ENCODE measurements at places on chromosomes 5 and 9.

- no peak for DNase-seq
Observed at GRCh38 chr9:132983491-132984201, 5.2 kb downstream of the GFI1B start.

- DNase-seq: peak; percentile 80
Observed at GRCh38 chr9:17810728-17811571, 232.1 kb downstream of the SH3GL2 start.

GRCh38 chr9:99162759-99163364 is 57.9 kb downstream of the TGFBR1 start:
- DNase-seq: peak; percentile 67

GRCh38 chr9:114155263-114155994 is at the start of gene COL27A1:
TSS of gene COL27A1 (plus strand) at chr9:114155537. CDS start at chr9:114155951, 414 bp downstream.
- peak; percentile 89 for DNase-seq

DNA sequence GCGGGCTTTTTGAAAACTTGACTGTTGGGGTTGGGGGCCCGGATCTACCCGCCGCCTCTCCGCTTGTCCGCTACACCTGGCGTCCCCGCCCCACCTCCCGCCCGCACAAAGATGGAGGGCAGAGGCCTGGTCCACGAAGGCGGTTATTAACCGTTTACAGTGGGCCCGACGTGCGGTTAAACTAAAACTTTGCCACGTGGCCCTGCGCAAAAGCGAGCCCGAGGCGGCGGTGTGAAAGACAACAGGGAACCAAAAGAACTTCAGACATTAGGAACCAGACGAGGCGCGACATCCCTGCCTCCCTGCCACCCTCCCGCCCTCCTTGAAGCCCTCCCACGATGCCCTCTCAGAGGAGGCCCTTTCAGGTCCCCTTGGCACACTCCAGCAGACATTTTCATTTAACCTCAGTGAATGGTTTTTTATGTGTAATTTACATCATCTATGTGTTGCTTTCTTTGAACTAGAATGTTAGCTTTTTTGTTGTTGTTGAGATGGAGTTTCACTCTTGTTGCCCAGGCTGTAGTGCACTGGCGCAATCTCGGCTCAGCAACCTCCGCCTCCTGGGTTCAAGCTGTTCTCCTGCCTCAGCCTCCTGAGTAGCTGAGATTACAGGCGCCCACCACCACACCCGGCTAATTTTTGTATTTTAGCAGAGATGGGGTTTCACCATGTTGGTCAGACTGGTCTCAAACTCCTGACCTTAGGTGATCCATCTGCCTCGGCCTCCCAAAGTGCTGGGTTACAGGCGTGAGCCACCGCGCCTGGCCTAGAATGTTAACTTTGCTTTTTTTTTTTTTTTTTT is 999 bp upstream of the HNRNPA0 start:
- no peak for DNase-seq

DNA sequence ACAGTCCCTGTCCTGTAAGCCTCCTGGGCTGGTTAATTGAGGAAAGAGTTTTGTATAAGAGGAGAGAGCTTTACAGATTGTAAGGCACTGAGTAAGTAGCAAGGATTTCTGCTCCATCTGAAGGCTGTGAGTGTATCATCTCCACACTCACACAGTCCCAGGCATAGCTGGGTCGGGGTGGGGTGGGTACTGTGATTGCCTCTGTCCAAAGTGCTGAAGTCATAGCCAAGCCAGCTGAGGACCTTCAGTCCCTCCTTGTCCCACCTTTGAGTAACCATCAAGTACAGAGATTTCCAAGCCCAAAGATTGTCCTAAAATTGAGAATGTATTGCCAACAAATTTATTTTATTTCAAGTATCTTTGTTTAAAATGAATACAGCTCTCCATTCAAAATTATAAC is 5.5 kb upstream of the DNAJB5 start:
- peak; percentile 88 for DNase-seq

DNA sequence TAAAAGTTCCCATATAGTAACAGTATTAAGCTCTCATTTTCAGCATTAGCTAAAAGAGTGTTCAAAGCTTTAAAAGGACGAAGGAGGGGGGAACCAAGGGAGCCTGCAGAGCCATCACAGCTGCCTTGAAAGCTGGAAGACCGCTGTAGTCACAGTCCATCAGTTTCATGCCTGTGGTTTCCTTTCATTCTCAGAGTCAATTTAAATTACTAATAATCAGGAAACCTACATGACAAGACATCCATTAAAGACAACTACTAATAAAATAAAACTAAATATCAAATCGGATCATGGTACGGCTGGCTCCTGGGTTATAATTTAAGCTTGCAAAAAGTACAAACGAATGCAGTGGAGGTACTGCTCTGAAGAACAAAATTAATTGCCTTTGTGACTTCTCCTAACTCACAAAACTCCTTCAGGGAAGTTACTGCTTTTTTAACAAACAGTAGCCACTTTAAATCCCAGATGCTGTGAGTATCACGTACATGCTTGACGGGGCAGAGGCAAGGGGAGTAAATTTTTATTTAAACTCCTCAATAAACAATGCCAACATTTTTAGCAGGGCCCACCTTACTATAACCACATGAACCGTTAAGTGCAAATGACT is 213.5 kb downstream of the DENND1A start:
- no peak for DNase-seq

DNA sequence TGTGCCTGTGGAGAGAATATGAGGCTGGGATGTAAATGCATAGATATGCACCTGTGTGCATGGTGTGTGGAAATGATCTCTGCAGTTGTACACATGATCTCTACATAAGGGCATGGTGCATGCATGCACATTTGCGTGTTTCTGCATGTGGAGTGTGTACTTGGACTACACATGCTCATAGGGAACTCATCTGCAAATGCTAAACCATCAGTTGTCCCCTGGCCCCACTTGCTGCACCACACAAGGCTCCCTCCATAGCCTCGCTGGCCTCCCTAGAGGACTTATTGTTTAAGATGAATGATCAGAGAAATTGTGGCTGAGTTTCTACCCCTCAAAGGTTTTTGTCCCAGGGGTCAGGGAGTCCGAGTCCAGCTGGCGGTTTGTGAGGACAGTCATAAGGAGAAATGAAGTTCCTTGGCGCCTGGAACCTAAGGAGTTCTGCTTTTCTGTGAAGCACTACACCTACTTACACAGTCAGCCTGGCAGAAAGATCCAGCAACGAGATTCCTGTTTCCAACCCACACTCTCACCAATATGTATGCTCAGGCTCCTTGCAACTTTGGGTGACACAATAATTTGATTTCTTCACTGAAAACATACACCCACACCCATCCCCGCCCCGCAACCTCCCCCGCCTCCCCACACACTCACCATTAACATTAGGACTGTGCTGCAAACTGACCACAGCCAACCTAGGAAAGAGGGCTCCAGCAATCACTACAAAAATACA is 79.9 kb upstream of the CPEB4 start:
- DNase-seq: no peak

GRCh38 chr9:79623799-79624721 is 52.3 kb downstream of the TLE4 start:
- no peak for DNase-seq

- no peak for DNase-seq
Observed at GRCh38 chr9:127578952-127579853, 32.9 kb upstream of the STXBP1 start.

GRCh38 chr5:172594867-172595466 is 46.1 kb upstream of the NEURL1B start:
- DNase-seq: no peak

DNA sequence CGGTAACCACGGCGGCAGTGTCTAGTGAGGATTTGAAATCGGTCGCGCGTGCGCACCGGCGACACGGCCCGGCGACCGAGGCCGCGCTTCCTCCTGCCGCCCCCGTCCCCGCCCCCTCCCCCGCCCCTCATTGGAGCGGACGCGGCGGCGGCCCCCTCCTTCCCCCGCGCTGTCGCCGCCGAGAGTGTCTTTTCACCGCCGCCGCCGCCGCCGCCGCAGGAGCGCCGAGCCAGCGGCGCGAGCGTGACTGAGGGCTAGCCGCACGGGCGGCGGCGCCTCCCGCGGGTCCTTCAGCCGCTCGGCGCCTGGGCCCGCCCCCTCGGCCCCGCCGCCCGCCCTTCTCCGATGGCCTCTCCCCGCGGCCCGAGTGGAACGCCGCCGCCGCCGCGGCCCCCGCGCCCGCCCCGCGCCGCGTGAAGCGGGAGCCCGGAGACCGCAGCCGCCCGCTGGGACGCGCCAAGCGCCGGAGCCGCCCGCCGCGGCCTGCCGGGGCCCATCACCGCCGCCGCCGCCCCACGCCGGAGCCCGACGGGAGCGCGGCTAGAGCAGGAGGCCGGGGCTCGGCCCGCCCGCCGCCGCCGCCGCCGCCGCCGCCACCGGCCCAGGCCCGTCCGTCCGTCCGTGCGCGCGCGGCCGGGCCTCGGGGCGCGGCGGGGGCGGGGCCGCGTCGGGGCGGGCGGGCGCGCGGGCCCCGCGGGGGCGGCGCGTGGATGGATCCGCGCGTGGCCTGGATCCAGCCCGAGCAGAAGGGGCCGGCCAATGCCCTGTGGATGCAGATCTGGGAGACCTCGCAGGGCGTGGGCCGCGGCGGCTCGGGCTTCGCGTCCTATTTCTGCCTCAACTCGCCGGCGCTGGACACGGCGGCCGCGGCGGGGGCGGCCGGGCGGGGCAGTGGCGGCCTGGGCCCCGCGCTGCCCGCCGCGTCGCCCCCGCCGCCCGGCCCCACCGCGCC is at the start of gene TENT4A:
TSS of gene TENT4A (plus strand) at position 159 of the 952 bp plus-strand sequence. CDS start at position 711, 552 bp downstream.
- DNase-seq: peak; percentile 41

- DNase-seq: no peak
Observed at GRCh38 chr9:131013015-131013755, 4.2 kb downstream of the LAMC3 start.

GRCh38 chr9:114638404-114638803 is 19.2 kb downstream of the TEX53 start:
- DNase-seq: no peak

DNA sequence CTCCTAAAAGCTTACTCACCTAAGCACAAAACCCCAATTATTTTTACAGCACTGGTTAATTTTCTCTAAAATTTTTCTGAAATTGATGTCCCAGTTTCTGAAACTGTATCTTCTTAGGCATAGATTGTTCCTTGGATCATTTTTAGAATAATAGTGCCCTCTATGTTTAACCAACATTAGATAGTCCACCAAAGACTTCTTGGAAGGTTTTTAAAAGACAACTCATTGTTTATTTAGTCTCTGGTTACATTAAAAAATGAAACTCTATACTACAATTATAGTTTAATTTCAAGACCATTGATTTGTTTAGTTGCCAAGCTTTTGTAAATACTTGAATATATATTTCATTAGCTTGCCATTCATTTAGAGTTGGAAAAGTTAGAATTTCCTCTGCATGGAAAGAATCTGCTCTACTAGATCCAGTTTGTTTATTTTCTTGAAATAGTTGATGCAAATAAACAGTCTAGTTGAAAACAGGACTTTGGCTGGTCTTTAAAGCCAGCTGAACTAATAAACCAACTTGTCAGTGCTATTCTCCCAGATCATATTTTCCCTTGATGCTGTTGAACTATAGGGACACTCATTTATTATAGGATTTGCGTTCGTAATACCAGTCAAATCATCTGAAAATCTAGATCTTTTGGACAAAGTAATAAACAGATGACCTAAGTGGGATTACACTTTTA is 990.5 kb downstream of the TLE1 start:
- DNase-seq: no peak

DNA sequence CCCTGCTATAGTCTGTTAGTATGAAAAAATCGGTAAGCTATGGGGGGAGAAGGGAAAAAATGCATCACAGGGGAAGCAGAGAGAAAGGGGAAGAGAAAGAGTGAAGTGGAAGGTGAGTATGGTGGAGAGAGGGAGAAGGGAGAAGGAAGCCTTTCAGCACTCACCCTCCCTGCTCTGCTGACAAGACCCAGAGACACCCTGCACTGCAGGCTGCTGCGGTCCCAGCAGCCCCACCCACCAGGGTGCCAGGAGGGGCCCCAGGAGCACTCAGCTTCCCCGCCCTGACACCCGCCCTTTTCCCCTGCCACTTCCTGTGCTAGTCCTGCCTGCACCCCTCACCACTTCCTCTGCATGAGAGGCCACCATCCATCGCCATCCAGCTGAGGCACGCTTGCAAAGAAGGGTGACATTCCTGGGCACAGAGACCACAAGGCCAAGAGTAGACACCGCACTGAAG is 12.7 kb downstream of the STK10 start:
- no peak for DNase-seq

DNA sequence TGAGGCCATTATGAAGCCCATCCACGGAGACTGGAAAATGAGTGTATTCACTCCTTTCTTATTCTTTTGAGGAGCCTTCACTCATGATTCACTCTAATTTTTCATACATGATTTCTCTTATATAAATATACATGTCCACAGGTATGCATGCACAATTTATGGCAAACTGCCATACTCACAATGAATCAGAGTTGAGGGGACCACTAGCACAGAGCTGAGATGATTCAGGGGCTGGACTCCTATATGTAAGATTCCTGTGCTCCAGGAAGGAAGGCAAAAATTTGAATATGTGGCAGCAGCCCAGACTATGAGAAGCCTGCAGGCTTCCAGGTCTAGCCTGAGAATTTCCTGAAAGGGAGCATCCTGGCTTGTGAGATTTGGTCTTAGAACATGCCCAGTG is 484.6 kb downstream of the PRELID2 start:
- no peak for DNase-seq

DNA sequence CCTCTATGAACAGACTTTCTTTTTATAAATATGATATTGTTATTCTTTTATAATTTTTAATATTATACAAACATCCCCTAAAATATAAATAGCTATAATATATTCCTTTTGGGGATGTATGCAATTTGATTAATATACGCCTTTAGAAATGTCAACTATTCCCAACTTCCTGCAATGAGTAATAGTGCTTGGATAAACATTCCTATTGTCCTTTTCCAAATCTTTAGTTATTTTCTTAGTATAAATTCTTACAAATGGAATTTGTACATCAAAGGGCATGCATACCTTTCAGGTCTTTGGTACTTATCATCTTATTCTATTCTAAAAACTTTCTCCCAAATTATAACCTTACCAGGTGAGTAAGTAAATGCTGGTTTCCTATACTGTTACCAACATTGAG is 6.2 kb downstream of the NLN start:
- DNase-seq: no peak

- peak; percentile 22 for DNase-seq
Observed at GRCh38 chr5:180084638-180085561, 13.3 kb upstream of the RNF130 start.

GRCh38 chr9:127463382-127463781 is 12.1 kb downstream of the LRSAM1 start:
- DNase-seq: no peak

DNA sequence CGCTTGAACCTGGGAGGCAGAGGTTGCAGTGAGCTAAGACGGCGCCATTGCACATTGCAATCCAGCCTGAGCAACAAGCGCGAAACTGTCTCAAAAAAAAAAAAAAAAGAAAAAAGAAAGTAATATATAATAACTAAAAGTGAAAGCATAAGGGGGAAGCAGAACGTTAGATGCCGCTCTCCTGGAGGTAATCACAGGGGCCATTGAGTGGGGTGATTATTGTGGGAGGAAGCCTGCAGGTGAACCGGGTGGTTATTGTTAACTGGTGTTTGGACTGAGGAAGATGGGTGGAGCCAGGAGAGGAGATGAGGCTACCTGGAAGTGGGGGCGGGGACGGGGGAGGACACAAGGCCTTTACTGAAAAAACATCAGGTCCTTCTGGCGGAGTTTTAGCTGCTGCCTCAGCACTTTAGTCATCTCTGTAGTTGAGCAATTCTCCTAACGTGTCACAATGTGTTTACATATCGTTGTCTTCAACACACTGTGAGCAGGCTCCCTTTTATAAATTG is 5.3 kb upstream of the TJP2 start:
- peak; percentile 82 for DNase-seq

Data from cardiac muscle cell (in vitro differentiated cells and primary cell).